ENCODE measurements at places on chromosomes 7 and 10.

DNA sequence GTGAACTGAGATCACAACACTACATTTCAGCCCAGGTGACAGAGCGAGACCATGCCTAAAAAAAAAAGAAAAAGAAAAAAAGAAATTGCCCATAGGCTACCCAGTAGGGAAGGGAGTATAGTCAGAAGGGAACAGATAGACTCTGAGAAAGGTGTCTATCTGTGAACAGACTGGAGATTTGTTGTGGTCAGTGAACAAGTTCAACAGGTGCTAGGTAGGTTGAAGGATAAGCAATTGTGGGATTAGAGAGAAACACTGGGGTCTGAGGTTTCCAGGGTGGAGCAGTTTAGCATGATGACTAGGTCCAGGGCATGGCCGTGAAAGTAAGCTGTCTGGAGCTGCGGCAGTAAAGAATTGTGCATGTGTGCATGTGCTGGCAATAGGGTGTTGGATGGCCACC is 6.9 kb downstream of the LRGUK start:
- DNase-seq = no peak

GRCh38 chr10:62492012-62492869 is 118.1 kb downstream of the ZNF365 start:
- no peak for DNase-seq

GRCh38 chr7:149180722-149181449 is 14.5 kb upstream of the ZNF282 start:
- no peak for DNase-seq

DNA sequence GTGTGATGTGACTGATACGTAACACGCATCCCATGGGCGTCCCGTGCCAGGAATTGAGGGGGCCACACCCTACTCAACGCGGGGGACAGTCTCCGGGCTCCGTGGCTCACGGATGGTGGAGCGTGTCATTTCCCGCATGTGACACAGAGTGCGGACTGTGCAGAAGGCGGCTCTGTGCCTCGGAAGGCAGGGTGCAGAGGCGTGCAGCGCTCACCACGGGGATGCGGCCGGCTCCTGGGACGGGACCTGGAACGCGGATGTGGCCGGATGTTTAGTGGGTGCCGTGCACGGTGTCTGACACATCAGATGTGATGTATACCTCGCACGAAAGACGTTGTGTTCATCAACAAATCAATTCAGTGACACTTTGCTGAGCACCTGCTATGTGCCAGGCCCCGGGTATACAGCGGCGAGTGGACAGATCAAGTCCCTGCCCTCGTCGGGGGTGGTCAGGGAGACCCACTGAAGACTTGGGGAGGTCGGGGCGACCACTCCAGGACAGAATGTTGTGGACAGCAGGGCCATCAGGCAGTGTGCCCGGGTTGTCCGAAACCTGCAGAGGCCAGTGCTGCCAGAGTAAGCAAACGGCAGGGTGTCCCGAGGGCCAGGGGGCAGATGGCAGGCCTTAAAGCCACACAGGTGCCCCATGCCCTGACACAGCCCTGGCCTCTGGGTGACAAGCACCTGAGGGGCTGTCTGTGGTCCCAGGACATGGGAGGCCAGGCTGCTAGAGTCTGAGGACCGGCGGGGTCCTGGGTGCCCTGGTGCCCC is 38.1 kb downstream of the MICALL2 start:
- DNase-seq = no peak

DNA sequence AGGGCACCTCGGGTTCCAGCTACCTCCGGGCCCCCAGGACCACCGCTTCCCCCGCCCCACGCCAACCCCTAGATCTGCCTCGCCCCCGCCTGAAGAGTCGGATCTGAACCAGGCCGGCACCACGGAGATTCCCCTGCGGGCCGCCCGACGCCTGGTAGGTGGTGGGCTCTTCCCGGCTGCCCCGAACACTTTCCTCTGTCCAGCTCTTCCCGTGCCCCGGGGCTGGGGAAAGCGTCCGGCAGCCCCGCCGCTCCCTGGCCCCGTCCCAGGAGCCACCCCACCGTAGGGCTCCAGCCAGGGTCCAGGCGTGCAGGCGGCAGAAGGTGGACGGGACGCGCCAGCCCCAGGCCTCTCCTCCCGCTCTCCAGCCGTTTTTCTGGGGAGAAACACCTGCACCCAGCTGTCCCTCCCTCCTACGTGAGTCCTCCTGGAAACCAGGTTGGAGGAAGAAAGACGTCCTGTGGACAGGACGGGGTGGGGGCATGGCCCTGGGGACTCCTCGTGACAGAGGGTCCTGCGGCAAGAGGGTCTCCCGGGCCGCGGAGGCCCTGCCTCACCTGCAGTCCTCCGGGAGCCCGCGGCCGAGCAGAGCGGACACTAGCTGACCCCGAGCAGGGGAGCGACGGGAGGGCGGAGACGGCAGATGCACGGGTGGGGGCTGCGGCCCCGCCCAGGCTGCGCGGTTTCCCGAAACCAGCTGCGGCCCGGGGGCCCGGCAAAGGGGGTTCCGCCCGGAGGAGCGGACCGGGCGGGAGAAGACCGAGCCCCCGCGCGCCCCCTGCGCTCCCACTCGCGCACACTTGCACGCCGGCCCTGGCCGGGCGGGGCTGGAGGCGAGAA is at the start of gene TMEM176B:
Gene TMEM176B (minus strand): TSS at position 624 of the 840 bp plus-strand sequence. CDS start 3,795 bp downstream, outside the sequence.
- no peak for DNase-seq

DNA sequence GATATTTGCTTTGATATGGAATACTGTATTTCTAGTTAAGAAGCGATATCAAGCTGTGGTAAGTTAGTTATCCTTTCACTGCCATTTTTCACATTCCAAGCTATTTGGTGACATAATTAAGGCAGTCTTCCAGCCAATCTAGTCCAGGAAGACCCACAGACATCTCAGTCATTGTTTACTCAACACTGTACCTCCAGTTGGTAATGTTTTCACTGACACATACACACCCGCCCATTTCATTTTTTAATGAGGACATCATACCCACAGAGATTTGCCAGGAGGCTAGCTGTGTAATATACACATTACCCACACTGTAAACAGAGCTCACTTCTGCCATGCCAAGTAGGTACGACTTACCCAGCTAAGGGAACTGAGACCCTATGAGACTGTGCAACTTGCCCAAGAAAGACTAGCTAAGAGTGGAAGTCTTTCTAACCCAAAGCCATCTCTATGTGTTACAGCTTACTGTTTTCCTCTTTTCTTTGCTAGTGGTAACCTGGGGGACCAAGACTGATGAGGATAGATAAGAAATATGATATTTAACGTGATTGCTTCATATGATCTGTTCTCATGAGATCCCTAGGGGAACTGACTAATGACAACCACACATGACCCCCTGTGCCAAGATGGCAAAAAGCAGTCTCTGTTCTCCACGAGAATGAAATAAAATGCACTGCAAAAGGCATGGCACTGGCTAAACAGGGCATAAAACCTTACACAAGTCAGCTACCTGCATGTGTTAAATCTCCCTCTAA is 179.0 kb downstream of the DGKI start:
- no peak for DNase-seq

- DNase-seq = no peak
These were observed 84.7 kb downstream of the AUTS2 start for GRCh38 chr7:69683002-69683401.

DNA sequence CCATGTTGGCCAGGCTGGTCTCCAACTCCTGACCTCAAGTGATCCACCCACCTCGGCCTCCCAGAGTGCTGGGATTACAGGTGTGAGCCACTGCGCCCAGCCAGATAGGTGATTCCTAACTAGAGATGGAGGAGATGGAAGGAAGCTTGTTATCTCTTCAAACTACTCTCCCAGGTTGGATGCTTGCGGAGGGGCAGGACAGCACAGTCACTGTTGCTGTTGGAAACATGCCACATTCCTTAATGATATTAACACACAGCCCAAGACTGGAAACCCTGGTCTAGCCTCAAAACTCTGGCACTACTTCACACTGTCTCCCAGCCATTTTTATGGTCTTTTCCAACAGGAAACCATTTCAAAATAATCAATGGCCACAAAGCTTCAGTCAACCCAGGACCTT is 468.8 kb upstream of the NRP1 start:
- DNase-seq = no peak

DNA sequence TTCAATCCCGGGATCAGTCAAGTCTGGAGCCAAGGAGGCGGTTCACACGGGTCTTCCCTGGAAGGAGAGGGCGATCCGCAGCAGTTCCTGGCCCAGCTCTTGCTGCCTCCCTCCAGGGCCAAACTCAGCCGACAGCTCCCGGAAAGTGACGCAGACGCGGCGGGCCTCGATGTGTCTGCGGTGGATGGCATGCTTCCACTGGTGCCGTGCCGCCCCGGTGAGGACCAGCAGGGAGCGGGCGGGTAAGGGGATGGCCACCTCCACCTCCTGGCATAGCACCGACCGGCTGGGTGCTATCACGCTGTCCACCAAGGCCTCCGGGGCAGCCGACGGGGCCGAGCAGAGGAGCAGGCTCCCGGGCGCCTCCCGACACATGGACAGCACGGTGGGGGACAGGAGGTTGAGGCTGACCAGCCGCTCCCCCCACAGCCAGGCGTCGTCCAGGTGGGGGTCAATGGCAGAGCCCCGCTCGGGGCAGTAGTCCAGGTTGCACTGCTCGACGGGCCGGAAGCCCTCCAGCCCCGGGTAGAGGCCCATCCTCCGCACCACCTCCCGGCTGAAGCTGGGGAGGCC is 7.2 kb downstream of the ALKBH4 start:
- no peak for DNase-seq

DNA sequence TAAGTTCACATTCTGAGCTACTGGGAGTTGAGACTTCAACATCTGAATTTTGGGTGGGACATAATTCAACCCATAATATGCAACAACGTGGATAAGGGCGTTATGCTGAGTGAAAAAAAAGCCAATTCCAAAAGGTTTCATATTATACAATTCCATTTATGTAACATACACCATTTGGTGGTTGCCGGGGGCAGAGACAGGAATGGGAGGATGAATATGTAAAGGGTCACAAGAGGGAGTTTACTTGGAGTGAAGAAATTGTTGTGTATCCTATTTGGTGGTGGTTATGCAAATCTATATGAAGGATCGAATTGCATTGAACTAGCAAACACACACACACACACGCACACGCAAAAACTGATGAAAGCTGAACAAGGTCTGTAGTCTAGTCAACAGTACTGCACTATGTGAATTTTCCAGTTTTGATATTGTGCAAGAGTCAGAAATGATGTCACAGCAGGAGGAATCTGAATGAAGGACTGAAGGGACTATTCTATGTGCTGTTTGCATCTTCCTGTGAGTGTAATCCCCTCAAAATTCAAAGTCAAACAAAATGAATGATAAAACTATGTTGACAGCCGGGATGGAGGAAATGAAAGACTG is 249.2 kb upstream of the HABP2 start:
- no peak for DNase-seq

DNA sequence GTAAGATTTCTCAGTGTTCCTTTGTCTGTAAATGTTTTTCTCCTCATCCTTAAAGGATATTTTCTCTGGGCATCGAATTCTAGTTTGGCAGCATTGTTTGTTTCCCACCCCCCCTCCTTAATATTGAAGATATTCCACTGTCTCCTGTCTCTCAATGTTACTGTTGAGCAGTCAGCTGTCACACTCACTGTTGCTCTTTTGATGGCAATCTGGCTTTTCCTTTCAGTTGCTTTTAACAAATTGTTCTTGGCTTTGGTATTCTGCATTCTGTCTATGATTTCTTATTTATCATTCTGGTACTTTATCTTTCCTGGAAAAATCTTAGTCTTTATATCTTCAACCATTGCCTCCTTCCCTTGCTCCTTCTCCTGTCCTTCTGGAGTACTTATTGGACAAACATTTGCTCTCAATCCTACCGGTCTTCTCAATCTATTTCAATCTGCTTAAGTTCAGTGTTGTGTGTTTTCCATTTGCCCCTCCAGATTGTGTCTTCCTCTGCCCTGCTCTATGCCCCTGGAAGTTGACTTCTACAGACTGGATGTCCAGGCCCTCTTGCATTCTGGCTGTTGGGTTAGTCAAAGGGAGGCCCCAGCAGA is 9.3 kb upstream of the GTPBP4 start:
- no peak for DNase-seq

DNA sequence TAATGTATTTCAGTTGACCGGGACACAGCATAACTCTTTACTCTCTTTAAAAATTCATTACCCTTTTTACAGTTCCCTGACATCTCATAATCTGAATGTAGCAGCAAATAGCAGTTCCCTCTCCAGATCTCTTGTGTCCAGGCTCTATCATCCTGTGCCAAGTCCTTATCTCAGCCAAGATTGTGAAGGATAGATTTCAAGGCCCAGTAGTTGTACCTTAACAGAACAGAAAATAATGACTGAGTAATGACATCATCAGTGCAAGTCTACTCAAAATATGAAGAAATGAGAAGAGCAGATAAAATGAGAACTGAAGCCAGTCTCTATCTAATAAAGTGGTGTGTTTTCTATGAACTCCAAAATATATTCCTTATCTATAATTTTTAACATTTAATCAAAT is 92.6 kb downstream of the TFEC start:
- no peak for DNase-seq

DNA sequence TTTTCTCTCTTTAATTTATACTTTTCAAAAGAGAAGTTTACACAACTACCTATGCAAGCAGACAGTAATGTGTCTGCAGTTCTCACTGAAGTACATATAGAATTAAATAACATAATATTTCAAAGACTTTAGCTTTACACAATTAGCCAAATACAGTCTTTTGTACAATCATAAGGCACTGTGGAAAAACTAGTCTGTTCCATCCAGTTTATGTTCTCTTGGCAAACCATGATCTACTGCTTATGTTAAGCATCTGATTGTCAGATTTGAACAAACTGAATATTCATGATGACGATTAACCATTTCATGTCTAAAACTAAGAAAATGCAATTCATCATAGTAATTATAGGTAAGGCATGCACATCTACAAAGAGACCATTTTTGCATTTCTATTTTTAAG is 842 bp downstream of the SEMA3A start:
- DNase-seq = no peak

DNA sequence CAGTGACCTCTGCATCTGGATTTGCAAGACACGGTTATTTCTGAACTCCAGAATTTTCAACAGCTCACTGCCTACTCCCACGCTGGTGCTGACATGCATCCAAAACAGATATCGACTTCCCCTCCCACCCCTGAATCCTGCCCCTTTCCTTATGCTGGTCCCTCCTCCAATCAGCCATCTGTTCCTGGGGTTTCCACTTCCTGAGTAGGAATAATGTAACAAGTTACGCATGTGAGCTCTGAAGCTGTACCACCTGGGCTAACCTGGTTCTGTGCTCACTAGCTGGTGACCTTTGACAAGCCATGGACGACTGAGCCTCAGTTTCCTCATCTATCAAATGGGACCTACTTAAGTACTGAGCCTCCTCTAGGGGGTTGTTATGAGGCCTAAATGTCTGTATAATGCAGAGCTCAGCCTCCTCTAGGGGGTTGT is 1.7 kb upstream of the NCAPG2 start:
- no peak for DNase-seq

- no peak for DNase-seq
These were observed 182.1 kb downstream of the ZMYND11 start for GRCh38 chr10:317271-317769.

Data from NCI-H1436 (cell line).